Activated naive CD8-positive, alpha-beta T cell treated with anti-CD3 and anti-CD28 coated beads, Interleukin-2, amount 50 U/mL, for 24 hours (primary cell): ENCODE measurements at places on chromosomes 2 and 18.

GRCh38 chr2:60091266-60091665 is 462.2 kb downstream of the BCL11A start:
- DNase-seq: no peak

DNA sequence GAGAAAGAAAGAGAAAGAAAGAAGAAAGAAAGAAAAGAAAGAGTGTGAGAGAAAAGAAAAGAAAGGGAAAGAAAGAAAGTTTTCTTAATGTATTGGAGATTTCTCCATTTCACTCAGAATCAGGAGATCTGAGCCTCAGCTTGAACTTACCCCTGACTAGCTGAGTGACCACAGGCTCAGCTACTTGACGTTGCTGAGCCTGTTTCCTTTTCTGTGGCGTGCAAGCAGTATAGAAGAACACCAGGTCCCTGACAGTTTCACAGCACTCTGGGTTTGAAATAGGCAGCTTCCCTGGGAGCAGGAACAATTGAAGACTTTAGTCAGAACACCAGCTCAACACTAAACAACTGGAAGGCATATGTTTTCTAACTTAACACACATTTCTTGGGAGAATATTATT is 44.7 kb downstream of the MARCO start:
- no peak for DNase-seq

DNA sequence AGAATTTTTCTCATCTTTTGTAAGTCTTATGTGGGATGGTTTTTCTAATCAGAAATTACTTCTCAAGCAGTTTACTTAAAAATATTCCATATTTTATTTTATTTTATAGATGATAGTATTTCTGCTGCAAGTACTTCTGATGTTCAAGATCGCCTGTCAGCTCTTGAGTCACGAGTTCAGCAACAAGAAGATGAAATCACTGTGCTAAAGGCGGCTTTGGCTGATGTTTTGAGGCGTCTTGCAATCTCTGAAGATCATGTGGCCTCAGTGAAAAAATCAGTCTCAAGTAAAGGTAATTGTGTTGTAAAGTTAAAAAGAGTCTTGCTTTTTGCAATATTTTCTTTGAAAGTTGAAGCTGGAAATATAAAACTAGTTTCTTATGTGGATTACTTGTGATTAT is 76.2 kb downstream of the EML4 start:
- DNase-seq: no peak

- DNase-seq: no peak
Observed at GRCh38 chr2:18299423-18300212, 260.8 kb downstream of the RDH14 start.

GRCh38 chr18:55317864-55318263 is 270.1 kb downstream of the TCF4 start:
- DNase-seq: no peak

DNA sequence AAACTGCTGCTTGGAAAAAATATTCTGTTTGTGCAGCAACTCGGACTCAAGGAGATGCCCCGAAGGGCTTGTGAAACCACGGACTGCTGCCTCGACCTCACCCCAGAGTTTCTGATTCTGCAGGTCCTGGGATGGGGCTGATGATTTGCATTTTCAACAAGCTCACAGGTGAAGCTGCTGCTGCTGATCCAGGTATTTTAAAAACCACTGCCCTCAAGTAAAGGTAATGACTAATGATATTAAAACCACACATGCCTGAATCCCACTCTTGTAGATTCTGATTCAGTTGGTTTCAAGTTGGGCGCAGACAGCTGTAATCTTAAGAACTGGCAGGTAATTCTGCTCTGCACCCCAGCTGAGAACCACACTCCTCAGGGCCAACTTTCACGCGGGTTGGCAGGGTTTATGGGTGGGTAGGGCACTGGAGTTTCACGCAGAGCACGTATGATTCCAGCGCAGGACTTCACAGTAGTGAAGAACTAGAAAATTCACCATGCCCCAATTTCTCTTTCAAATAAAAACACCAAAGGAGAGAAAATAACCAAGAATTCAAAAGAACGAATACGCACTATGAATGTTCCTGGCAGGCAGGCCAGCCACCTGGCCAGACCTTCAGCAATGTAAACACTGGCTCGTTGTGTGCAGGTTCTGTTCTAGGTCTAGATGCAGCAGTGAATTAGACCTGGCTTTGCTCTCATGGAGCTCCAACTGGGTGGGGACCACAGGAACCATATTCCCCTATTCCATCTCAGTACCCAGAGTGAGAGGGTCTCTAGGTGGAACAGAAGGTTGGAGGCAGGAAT is 74.6 kb upstream of the ZFP36L2 start:
- no peak for DNase-seq

GRCh38 chr2:53286345-53286744 is 481.3 kb upstream of the CHAC2 start:
- DNase-seq: no peak

GRCh38 chr2:54770211-54770610 is 46.7 kb downstream of the EML6 start:
- DNase-seq: no peak

DNA sequence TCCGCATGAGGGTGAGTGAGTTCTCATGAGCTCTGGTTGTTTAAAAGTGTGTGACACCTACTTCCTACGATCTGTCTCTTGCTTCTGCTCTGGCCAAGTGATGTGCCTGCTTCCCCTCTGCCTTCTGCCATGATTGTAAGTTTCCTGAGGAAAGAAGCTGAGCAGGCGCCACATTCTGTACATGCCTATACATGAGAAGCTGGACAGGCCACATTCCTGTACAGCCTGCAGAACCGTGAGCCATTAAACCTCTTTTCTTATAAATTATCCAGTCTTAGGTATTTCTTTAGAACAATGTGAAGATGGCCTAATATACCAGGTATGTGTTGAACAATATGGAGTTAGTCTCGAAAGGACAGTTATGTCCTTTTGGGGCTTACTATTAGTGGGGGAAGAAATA is 281.0 kb downstream of the ALK start:
- no peak for DNase-seq

DNA sequence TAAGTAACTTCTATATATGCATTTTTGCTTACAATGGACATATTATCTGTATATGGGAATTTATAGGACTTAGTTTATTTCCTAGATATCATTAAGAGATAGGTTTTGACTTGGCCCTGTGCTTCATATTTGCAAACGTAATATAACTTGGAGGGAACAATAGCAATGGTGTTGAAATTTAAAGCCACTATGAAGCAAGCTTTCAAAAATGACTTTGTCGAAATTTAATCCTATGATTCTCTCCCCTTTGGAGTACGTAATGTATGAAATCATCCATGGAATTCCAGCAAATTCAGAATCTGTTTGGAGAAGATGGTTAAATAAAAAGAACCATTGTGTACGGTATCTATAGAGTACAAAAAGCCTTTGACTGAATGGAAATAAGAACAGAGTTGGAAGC is 486.3 kb downstream of the ARHGAP15 start:
- DNase-seq: no peak

DNA sequence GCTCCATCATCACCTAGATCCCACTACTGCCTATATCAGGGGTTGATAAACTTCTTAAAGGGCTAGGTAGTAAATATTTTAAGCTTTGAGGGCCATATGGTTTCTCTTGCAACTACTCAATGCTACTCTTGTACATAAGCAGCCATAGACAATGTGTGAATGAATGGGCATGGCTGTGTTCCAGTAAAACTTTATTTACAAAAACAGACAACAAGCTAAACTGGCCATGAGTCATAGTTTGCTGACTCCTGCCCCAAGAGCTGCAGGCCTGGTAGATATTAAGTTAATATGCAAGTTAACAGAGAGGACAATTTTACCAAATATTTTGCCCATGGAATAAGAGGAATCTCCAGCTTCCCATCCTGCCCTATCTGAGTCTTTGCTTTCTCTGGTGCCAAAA is 29.8 kb upstream of the MYO3B start:
- no peak for DNase-seq

- DNase-seq: no peak
Observed at GRCh38 chr2:171365232-171365631, 68.6 kb downstream of the METTL8 start.

DNA sequence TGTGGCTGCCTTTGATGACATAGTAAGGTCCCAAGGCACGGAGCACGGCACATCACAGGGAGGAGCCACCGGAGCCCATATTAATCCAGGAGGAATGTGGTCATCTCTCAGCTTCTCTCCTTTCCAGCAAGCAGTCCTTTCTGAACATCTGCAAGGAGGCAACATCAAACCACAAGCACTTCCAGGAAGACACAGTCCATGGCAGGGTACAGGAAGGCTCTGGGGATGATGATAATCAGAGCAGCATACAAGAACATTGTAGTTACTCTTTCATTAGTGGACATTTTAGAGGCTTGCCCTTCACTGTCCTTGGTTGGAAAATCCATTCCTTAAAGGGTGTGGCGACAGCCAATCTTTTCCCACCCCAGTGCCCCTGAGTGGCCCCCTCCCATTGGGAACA is 31.1 kb downstream of the YPEL5 start:
- DNase-seq: no peak

DNA sequence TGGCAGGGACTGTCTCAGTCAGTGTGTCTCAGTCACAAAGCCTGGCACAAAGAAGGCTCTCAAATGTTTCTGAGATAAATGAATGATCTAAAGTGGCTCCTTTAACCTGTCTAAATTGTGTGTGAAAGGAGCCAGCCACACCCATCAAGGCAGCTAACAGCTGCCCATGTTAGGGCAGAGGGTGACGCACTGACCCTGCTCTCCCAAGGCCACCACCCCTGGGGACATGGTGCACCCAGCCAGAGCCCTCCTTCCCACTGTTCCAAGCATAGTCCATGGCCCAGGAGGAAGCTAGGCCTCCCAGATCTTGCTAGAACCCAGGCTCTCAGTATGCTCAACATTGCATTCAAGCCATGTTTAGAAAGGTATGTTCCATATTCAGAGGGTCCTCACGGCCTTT is 100.3 kb downstream of the KLHL29 start:
- no peak for DNase-seq

DNA sequence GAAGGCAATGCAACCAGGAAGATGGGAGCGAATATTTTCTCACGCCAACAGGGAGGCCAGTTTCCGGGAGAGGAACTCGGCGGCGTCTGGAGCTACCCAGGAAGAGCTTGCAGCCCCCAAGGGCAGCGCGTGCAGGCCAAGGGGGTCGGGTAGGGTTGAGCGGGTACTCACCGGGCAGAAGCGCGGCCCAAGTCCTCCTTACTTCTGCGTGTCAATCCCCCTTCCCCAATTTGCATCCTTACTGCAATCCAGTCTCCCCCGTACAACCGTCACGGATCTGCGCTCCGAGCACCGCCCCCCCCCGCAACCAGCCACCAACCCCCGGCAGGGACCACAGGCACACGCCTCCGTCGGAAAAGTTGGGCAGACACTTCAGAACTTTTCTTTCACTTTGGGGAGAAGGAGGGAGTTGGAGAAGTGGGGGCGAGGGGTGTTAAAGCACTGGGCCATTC is 1.3 kb downstream of the ATP8B1 start:
- DNase-seq: peak; percentile 25

DNA sequence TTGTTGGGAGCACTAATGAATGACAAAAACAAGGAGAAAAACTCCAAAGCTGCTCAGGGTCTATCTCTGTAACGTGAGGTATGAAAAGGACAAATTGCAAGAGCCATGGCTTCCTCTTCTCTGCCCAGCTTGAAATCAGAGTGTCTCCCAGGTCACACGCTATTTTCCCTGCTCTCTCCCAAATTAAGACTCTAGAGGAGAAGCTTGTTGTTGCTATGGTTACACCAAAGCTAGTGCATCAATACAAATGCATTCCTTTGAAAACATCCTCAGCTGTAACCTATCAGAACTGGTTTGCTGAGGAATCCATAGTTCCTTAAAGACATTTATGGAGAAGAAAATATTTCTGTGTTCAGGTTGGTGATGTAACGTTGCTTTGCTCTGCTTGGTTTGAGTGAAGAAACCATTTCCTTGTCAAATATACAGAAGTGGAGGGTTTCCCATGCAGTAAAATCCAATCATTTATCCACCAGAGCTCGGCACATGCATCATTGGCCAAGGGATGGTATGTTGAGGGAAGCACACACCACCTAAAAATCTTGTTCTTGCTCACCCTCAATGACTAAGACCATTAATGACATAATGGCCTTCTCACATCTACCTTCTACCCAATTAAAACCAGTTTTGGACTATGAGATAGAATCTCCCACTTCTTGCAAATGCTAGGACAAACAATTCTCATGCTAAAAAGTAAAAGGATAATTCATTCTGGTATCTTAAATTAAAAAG is 2135.6 kb upstream of the CELF4 start:
- DNase-seq: no peak

GRCh38 chr2:156884216-156884615 is 373.3 kb upstream of the GALNT5 start:
- no peak for DNase-seq

GRCh38 chr2:241940329-241940728 is 70.8 kb downstream of the RTP5 start:
- no peak for DNase-seq

DNA sequence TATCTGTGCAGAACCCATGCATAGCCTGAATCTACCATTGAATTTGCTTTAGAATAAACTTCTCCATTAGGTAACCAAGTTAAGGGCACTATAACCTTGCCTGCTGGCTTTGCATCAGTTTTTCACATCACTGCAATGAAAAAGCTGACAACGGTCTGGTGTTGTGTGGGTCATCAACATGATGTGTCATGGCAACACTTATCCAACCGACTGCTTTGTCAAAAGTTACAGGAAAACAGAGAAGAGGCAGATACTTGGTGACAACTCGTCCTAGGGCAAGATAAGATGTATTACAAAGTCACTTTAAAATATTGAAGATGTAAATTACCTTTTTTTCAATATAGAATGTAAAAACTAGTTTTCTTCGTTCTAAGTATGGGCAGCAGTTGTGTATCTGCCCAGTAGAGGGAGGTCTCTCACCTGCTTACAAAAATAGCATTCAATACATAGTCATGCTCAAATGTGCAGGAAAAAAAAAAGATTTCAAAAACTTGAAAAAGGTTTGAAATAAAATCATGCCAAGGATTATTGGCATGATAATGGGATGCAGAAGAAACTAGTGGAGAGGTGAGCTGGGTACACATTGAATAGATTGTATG is 96.3 kb downstream of the EVA1A start:
- no peak for DNase-seq

- no peak for DNase-seq
Observed at GRCh38 chr2:3128786-3129185, 248.8 kb downstream of the EIPR1 start.

GRCh38 chr2:231716666-231717280 is 8.4 kb downstream of the PTMA start:
- no peak for DNase-seq

- DNase-seq: no peak
Observed at GRCh38 chr18:26438980-26439379, 109.4 kb downstream of the KCTD1 start.

- DNase-seq: no peak
Observed at GRCh38 chr18:29184654-29185053, 1007.7 kb upstream of the CDH2 start.

DNA sequence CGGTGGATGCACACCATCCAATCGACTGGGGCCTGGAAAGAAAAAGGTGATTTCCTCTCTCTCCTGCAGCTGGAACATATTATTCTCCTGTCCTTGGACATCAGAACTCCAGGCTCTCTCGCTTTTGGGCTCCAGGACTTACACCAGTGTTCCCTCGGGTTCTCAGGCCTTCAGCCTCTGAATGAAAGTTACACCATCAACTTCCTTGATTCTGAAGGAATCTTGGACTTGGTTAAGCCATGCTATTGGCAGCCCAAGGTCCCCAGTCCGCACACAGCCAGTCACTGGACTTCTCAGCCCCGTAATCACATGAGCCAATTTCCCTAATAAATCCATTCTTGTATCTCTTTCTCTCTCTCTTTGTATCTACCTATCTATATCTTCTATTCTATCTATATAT is 418.9 kb downstream of the IRS1 start:
- DNase-seq: no peak
